ENCODE measurements at places on chromosomes 4 and X.

DNA sequence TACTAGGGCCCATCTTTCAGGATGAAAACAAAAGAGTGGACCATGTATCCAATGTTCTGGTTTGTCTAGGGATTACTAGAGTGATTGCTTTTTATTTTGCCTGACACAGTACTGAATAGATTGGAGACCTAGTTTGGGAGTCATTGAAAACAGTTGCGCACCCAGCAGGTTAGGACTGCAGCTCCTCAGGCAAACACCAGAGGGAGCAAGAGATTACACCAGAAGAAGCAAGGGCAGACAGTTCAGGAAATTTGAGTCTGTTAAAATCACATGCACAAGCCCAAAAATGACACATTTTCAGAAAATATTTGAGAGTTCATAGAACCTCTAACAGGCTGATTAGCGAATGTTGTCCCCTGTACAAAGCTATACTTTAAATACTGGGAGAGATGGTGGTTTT lies 55.6 kb downstream of the CYLC1 start:
- no peak for DNase-seq

- DNase-seq = no peak
These were observed 23.2 kb upstream of the SMIM20 start for GRCh38 chr4:25890571-25891485.

DNA sequence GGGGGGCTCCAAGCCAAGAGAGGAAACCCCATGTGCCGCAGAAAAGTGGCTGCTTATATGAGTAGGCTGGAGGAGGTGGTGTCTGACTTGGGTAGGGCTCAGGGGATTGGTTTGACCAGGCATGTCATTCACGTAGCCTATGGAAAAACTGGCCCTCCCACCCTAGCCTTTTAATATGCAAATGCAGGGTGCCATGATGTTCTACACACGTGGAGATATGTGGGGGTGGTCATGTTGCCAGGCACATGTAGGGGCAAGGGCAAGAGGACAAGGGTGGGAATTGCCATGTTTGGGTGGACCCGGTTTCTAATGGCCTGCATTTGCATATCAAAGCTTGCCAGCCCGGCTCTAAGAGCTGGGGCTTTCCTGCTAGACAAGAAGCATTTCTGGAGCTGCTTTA lies 86.9 kb upstream of the SHISA3 start:
- no peak for DNase-seq

DNA sequence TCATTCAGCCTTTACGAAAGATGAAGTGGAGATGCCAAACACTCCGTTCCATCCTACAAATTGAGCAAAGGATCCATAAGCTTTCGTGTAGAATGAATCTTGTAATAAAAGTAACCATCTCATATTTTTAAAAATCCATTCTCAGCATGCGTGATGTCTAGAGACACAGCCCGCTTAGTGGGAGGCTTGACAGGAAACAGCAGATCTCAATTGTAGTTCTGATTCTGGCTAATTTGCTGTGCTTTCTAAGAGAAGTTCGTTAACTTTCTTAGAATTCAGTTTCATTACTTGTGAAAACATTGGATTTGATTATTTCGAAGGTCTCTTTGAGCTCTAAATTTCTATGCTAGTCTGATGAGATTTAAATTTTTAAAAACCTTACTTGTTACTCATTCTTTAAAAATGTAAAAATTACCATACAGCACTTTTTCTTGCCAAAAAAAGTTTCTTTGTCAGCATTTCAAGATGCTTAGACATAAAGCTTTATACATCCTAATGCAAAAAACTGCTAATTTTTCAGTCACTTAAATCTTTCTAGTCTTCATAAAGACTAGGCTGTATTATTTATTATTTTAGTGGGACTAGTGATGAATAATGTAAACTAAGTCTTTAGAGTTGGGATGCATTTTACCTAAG lies 66.9 kb upstream of the NEIL3 start:
- no peak for DNase-seq

GRCh38 chr4:138193963-138194362 lies 48.2 kb downstream of the SLC7A11 start:
- no peak for DNase-seq

- DNase-seq = peak; percentile 56
These were observed at the start of gene XPNPEP2 for GRCh38 chrX:129738466-129739308. Gene XPNPEP2 (plus strand): TSS chrX:129738979. CDS start chrX:129739214, 235 bp downstream.

DNA sequence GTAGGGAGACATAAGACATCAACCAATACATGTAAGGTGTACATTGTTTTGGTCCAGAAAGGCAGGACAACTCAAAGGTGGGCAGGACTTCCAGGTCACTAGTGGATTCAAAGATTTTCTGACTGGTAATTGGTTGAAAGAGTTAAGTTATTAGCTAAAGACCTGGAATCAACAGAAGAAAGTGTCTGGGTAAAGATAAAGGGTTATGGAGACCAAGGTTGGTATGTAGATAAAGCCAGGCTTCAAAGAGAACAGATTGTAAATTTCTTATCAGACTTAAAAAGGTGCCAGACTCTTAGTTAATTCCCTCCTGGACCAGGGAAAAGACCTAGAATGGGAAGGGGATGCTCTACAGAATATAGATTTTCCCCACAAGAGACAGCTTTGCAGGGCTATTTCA lies 28.3 kb upstream of the GAB1 start:
- no peak for DNase-seq

GRCh38 chrX:10015723-10016518 lies 48.8 kb downstream of the CLDN34 start:
- no peak for DNase-seq

DNA sequence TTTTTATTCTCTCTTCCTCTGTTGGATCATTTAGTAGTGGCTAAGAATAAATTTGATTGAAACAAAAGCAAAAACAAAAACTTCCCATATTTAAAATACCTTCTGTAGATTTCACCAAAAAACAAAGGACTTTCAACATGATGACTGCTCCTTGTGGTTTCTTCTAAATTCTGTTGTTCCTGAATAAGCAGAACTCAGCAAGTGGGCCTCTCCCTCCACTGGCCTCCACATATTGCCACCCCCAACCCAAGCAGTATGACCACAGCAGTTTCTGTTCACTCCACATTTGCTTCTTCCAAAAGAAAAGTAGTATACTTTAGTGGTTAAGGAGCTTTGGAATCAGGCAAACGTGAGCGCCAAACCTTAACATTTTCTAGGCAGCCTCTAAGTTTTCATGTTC lies 114.7 kb downstream of the COX18 start:
- DNase-seq = no peak

- DNase-seq = no peak
These were observed 15.0 kb upstream of the AKAP17A start for GRCh38 chrX:1576201-1576992.

DNA sequence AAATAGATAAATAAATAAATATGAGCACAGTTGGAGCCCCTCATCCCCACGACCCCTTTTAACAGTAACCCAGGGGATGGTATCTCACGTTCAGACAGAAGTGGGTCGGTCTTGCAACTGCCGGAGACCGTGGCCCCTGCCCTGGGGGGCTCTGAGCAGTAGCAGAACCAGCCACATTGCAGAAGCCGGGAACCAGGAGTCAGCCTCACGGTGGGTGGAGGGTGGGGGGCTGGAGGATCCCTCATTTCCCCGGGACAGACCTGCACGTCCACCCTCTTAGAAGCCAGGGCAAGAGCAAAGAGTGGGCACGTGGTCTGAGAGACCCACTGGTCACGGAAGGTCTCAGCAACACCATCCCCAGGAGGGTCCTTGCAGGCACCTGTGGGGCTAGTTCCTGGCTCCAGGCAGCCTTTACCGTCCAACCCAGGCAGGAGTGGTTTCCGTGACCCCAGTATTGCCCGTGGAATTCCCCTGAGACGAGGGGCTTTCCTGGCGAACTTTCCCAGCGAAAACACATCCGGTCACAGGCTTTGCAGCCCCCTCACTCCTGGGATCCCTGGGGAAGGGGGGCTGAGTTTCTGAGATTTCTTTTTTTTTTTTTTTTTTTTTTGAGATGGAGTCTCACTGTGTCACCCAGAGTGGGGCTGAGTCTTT lies 8.8 kb upstream of the IL3RA start:
- DNase-seq = no peak

DNA sequence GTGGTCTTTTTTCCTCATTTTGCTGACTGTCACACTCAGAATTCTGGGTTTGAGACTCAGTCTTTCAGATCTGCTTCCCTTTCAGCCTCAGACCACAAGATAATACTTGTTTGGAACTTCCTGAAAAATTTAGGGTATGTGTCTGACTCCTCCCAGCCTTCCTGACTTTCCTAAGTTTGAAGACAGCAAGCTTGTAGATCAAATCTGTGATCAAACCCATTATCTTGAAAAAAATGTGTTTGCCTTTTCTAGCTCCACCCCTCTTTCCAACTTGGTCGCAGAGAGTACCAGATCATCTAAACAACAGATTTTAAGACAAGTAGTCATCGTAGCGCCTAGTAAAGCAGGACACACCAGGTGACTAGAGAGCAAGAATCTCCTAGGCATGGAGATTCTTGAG lies 9.9 kb downstream of the BCAP31 start:
- no peak for DNase-seq

DNA sequence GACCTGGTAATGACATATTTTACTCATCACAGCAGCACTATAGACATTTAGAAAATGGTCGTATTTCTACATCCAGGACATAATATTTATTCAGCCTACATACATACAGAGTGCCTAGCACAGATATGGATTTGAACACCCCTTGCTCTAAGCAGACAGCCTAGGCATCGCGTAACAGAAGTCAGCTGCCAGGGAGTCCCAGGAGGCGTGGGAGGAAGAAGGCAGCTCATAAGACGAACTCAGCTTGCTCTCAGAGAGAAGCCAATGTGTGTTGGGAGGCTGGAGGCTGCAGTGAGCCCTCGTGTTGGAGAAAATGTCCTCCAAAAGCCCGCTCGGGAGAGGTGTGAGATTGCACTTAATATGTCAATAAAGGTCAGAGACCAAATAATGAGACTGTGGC lies 131.6 kb downstream of the BCOR start:
- no peak for DNase-seq
